PC-9 (cell line): ENCODE measurements at places on chromosomes 2 and 18.

- no peak for DNase-seq
These were observed 35.5 kb upstream of the MGAT5 start for GRCh38 chr2:134218414-134218813.

- no peak for DNase-seq
These were observed 156.2 kb upstream of the NABP1 start for GRCh38 chr2:191521608-191522208.

GRCh38 chr2:71685073-71685848 lies 231.9 kb downstream of the DYSF start:
- no peak for DNase-seq

- DNase-seq: no peak
These were observed 11.0 kb upstream of the RNF144A start for GRCh38 chr2:6906165-6906741.

- no peak for DNase-seq
These were observed 8.0 kb downstream of the FASTKD1 start for GRCh38 chr2:169565686-169566085.

DNA sequence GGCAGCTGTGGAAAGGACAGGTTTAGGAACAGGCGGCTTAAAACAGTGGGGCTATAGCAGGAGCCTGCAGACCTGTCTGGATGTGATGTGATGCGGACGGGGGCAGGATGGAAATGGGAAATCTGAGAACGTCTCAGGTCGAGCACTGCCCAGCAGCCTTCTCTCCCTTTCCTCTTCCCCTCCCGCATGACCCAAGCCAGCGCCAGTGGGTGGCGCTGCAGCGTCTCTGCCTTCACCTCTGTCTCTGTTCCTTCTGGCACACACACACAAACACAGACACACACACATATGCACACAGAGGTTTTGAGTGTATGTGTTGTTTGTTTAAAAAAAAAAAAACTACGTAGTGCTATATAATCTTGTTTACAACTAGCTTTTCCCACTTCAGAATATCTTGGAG lies 82.0 kb upstream of the SLC66A3 start:
- DNase-seq: no peak
